ENCODE measurements at places on chromosomes 5 and 9.

- no peak for DNase-seq
These were observed 48.5 kb upstream of the ANKH start for GRCh38 chr5:14920121-14920520.

GRCh38 chr5:169121630-169122420 is 179.1 kb downstream of the SLIT3 start:
- DNase-seq: no peak

DNA sequence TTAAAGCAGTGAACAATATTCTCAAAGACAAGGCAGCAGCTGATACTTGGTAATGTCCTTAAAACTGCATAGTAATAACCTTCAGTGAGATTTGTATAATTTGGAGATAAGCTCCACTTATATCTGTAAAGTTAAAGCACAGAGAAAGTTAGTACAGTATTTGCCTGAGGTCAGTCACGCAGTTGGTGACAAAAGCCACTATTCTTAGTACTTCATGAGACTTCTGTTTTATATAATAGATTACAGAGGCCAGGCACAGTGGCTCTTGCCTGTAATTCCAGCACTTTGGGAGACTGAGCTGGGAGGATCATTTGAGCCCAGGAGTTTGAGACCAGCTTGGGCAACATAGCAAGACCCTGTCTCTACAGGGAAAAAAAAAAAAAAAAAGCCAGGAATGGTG is 266.4 kb upstream of the DMRT1 start:
- DNase-seq: no peak

DNA sequence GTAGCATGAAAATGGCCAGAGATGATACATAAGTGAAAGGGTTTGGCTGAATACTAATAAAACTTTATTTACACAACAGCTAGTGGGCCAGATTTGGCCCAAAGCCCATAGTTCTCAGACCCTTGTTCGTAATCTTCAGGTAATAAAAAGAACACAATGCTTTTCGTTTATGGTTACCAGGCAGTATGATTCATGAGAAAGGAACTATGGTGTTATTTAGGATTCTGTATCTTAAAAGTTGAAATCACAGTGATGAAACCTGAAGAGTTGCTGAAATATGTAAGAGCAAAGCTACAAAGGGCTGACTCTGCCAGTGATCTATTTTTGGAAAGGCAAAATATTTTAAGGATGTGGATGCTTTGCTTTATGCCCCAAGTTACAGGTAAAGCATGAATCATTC is 192.7 kb downstream of the SMC2 start:
- DNase-seq: no peak

DNA sequence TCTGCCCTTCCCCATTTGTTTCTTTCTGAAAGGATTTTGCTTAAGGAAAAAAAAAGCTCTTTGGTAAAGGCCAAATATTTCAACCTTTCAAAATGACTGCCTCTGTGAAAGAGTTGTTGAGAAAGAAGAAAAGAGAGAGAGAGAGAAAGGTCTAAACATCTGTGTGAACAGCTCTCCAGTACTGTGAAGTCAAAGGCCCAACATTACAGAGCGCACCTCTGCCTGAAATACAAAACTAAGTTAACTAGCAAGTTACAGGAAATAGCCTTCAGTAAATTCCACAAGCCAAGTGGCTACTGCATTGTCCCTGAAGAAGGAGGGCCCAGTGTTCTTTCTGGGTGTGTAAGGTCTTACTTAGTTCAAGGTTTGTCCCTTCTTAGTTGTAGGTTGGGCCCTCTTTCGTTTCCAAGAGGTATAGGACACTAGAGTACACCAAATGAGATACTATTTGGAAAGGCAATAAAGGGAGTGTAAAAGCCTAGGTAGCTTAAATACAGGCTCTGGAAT is 104.4 kb downstream of the THBS4 start:
- no peak for DNase-seq

GRCh38 chr5:1227667-1228066 is 2.5 kb downstream of the SLC6A18 start:
- DNase-seq: no peak

DNA sequence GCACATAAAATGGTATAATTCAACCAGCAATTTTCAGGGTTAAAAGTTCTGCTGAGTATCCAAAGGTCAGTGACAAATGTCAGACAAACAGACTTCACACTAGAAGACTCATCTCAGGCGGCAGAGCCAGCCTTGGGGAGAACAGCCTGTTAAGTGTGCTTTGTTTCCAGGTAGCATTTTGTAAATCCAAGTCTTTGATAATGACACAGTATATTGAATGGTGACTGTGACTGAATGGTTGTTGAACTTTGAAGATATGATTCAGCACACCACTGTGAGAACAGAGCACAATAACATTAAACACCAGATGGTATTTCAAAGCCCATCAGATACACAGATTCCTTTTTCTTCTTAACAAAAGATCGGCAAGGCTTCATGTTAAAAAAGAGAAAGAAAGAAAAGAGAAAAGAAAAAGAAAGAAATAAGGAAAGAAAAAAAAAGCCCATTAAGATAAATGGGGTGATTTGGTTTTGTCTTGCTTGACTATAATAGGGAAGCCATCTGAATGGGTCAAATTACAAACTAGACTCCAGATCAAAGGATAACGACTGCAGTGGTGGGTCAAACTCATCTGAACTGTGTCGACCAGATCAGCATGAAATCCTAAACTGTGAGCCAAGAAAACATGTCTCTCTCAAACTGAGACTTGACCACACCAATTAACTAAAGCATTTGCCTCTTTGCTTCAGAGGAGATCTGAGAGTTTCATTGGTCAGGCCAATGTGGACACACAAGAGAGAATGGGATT is 313.0 kb upstream of the ZNF608 start:
- DNase-seq: no peak

DNA sequence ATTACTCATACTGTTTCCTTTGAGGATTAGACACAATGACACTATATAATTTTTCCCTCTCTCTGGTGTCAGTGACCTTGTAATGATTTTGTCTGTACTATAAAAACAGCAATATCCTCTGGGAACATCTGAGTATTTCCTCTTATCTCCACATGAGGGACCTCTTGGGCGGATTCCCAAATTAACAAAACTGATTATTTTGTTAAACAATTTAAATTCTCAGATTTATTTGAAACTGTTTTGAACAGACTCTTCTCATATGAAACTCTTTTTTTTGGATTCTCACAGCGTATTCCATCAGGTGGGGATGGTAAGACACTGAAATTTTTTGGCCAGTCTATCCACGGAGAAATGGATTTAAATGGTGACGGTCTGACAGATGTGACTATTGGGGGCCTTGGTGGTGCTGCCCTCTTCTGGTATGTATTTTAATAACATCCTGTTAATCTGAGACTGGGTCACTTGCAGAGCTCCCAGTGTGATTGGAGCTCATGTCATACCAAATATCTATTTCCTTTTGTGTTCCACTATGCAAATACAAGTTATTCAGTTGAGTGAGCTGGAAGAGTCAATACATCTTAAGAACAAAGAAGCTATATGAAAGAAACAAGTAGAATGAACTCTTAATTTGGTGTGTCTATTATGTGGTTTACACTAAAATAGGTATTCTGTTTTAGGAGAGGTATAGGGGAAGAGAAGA is 73.8 kb upstream of the ITGA2 start:
- DNase-seq: peak; percentile 44

- no peak for DNase-seq
These were observed 2.7 kb downstream of the UGT3A1 start for GRCh38 chr5:35988529-35988928.

DNA sequence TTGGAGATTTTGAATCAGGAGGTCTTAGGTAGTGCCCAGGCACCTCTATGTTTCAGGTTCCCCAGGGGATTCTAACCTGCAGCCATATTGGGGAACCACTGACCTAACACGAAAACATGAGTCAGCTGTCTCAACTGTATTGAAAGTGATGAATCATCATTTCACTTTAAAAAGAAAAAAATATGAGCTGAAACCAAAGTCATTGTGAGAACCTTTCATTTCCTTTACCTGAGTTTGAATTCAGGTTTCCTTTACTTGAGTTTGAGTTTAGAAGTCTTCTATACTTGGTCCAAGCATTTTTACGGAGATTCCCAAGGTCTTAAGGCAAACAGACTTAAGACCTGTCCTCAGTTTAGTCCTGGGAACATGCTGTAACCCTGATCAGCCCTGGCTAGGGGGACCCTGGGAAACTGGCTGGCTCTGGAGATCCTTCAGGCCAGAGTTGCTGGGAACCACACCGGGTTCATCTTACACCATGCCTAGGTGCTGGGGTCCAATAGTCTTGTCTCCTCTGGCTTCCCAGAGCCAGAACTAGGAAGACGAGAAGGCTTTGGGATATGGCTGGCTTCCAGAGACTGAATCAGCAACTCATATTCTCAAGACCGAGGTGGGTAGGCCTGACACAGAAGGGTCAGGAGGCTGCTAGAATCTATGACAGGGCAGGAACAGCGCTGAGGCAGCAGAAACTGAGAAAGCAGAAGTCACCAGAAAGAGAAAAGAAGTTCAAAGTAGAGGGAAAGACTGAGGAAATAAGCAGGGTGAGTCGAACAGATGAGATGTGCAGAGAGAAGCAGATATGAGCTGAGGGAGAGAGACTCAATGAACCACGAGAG is 16.4 kb upstream of the PDCD1LG2 start:
- DNase-seq: no peak

GRCh38 chr9:89467278-89467625 is 30.7 kb downstream of the SEMA4D start:
- DNase-seq: no peak

DNA sequence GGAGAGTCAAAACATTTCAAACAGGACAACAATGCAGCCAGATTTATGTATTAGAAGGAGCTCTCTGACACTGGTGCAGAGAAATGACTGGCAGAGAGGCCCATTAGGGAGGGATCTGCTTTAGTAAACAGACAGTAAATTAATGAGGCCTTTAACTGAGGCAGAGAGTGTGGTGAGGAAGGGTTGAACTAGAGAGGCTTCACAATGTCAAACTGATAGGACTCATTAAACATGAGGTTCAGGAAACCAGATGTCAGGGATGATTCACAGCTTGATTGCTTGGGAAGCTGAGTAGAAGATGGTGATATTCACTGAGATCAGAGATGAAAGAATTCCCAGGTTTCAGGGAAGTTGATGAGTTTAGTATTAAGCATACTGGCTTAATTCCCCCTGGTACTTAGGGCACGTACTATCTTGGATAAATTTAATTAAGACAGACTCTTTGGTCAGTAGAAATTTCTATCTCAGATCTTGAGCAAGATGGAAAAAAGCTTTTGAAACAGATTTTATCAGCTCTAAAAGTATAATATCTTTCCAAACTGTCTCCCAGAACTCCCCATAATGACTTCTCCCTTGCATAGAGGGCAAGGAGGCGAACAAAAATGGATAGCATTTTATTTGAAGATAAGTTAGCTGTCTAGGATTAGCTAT is 8.6 kb upstream of the MUSK start:
- DNase-seq: no peak

DNA sequence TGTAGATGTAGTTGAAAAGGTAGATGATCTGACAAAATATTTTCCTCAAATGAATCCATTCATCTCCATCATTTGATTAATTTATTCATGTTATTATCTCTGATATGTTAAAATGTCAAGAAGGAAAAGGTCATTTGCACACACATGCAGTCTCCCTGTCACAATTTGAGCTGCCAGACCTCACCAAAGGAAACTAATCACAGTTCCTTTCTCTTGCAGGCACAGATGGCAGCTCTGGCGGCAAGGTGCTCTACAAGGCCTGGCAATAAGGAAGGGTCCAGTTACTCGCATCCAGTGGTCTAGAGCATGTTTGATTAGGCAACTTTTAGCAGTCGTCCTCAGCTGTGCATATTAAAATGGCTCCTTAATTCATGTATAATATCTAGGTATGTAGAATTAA is 120.1 kb downstream of the FEM1C start:
- DNase-seq: no peak

DNA sequence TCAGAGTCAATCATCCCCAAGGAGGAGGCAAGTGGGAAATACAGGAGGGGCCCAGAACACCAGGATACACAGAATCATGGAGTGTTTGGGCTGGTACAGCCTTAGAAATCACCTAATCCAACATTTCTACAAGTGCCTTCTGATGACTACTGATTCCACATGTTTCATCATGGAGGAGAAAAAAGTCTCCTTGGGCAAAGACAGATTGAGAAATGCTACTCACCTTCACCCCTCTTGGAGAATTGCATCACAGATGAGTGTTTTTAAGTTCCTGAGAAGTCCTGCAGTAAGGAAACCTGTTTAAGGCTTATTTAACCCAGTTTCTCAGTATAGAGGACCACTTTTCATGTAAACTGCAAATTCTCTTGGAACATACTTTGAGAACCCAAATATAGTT is 2.2 kb upstream of the SLIT3 start:
- DNase-seq: no peak

DNA sequence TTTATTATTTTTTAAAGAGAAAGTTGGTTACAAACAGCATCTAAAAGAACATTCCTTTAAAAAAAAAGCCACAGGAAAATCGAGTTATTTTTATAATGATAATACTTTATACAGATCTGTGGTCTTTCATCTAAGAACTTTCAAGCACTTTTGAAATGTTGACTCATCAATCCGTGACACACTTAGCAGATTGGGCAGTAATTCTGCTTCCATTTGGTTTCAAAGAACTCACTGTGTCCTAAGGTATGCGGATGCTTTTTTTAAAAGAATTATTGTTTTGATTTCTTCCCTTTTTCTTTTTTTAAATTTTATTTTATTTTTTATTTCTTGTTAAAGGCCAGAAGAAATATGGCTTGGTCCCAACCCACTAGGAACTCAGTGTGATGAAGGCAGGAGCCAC is 147.8 kb downstream of the AOPEP start:
- no peak for DNase-seq

DNA sequence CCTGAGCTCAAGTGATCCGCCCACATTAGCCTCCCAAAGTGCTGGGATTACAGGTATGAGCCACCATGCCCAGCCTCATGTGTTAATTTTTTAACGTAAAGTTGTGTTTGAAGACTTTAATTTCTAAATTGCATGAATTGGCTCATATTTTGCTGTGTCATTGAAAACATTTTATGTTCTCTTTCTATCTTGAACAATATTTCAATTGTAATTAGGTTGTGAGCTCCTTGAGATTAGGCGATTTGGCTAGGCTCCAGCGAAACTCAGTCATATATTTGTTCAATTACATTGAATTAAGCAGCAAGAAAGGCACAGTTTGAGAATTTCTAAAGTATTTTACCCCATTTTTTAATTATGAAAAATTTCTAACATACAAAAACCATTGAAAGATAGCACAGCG is 34.0 kb downstream of the GAPVD1 start:
- no peak for DNase-seq

DNA sequence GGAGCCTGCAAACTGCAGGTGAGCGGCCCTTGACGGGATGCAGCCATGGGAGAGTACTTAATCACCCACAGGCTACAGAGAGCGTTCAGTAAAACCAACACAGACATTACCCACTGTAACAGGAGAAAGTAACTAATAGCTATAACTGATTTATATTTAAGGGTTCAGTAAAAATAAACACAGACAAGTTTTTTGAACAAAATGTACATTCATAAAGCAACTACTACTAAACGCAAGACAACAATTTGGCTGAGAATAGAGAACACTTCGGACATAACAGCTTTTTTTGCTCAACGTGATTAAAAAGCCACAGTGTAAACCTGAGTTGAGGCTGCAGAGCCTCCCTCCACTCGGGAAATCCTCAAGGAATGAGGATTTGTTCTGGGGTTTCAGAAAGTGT is 61.7 kb downstream of the LIFR start:
- no peak for DNase-seq

- DNase-seq: no peak
These were observed 72.3 kb upstream of the PRLR start for GRCh38 chr5:35302544-35302943.
